ENCODE measurements at places on chromosomes 16 and 17.

DNA sequence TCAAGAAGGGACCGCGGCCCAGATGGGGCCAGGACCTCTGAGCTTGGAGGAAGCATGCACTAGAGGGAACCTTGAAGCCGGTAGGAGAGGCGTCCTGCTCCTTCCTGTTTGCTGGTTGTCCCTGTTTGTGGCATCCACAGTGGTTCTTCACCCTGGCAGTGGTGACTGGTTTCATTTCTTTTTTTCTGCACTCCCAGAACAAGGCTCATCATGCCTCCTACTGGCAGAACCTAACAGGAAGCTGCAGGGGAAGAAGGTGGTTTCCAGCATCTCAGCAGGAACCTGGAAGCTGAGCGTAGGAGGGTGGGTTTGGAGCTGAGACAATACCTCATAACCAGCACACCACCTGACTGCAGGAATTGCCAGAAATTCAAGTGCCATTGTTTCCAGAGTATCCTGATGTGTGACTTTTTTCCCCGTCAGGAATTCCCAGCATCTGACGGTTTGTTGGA, 5.8 kb downstream of the TMEM231 start:
- DNase-seq, result peak; percentile 23

- no peak for DNase-seq
These were observed 157.2 kb downstream of the SNX29 start for GRCh38 chr16:12133729-12134128.

- no peak for DNase-seq
These were observed 61.1 kb upstream of the CPHXL start for GRCh38 chr16:75787440-75787839.

GRCh38 chr16:56672761-56673536, 3.3 kb downstream of the MT1H start:
- DNase-seq, result no peak

- no peak for DNase-seq
These were observed 14.4 kb downstream of the FA2H start for GRCh38 chr16:74760007-74760767.

GRCh38 chr16:50323335-50324011, 45.3 kb downstream of the BRD7 start:
- DNase-seq, result no peak

Measured in urothelium cell line (cell line).